ENCODE measurements at places on chromosomes 3 and 15. TPM values are rescaled to one million over a fixed set of nuclear protein-coding genes. Genes with fewer than 3 reads are reported as not detected.

DNA sequence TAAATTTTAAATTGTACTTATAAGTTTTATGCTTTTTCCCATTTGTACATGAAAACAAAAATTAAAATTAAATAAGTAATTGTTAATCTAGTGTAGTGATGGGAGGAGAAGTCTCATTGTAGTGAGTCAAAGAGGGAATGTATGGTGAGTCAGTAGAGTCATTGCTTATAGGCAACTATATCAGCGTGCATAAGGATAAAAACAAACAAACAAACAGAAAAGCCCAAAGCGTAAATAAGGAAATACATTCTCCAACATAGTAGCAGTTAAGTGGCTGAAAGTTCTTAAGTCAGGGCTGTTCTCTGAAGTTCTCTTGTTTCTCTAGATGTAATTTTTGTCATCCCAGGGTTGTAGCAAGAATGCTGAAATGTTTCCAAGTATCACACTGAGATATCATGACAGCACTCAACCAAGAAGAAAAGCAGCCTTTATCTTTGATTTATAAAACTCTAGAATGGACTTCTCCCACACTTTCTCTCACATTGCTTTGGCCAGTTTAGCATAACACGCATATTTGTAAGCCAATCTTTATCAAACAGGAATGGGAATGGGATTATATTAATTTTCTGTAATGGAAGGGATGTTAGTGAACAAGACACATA, 184.1 kb upstream of the TP63 start:
- DNase-seq, result no peak

GRCh38 chr3:184066211-184066610, 13.4 kb downstream of the HTR3C start:
- no peak for DNase-seq

DNA sequence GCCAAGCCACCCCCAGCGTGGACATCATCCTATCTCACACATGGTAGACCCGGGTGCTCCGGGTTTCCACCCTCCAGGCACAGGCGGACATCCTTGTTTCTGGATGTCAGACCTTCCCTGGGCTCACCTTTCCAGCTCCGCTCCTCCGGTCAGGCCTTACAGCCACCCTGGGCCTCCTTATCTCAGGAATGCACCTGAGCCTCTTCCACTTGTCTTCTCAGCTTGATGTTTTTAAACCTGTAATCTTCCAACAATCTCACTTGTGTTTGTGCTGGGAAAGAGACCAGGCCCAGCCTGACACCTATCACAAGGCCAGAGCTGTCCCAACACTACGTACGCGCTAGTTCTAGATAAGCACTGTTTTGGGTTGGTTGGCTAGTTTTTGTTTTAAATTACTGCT, 53.9 kb downstream of the NIPA2 start:
- no peak for DNase-seq

- no peak for DNase-seq
Measured at GRCh38 chr3:128321418-128321817, 145.3 kb downstream of the DNAJB8 start.

DNA sequence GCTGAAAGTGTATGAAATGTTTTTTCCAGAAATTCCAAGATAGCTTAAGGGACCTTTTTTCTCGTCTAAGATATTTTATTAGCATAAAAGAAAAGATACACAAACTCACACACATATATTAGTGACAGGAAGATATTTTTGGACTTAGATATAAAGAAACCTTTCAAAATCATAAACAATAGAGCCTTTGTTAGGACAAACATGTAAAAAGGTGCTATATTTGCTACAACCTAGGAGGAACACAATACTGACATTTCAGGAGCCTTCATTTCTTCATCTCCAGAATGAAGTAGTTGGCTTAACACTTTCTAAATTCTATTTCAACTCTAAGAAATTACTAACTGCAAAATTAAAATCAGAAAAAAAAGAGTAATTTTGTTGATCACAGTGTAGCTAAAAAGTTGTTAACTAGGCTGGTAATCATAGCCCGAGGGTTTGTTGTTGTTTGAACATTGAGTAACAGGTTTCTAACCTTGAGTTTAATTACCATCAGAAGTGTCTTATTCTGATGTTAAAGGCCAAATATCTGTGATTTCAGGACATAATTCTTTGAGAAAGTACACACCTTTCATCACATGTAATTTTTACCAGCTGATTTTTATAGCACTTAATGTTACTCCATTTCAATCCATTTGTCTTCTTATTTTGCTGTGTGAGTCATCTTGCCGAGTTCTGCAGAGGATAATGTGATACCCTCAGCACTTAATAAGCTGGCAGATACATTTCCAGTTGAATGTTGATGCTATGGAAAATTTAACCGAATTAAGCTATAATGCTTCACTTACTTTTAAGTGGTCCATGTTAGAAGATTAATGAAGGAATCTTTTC, 97.3 kb downstream of the MBNL1 start:
- DNase-seq, result no peak

The LIPH gene
- total RNA-seq, result 0.22 TPM

The SLC28A2 gene
- total RNA-seq, result not detected

All from Right ventricle myocardium inferior (tissue), 1 donor.